Neural progenitor cell (in vitro differentiated cells): ENCODE measurements at places on chromosomes 6 and 20. TPM values are rescaled to one million over a fixed set of nuclear protein-coding genes. Genes with fewer than 3 reads are reported as not detected.

The KCNK15 gene
- 0.21 TPM in 1 of 2 replicates, not detected in the other for total RNA-seq

The SULF2 gene
- total RNA-seq, result 24.0 and 38.0 TPM in 2 replicates

DNA sequence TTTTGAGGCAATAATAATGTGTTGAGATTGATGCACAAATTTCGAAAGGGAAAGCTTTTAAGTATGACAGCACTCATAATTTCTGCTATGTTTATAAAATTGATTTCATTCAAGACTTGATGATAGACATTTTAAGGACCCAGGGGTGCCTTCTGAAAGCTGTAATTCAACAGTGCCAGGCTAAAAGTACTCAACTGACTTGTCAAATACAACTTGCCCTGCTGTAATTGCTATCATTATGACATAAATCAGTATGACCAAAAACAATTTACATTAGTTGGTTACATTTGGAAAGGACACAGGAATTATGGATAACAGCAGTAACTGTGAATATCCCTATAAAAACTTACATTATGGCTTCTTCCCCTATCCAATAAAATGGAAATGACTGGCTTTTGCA lies 178.9 kb downstream of the MMUT start:
- DNase-seq, result no peak

DNA sequence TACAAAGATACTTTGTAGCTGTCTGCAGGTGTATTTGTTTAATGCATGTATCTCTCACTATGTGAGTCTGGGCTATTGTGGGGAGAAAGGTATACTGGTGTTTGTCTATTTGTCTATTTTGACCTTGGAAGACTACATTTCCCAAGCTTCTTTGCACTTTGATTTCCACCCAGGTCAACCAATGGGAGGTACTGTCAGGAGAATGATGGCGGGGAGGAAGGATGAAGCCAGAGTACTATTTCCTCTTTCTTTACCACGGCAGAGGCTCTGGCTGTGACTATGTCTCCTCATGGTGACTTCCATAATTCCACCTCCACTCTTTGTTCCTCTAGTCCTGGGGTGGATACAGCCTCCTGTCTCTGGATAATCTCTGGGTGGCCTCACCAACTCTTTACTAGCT lies 23.1 kb downstream of the LBP start:
- peak; percentile 21 for DNase-seq

DNA sequence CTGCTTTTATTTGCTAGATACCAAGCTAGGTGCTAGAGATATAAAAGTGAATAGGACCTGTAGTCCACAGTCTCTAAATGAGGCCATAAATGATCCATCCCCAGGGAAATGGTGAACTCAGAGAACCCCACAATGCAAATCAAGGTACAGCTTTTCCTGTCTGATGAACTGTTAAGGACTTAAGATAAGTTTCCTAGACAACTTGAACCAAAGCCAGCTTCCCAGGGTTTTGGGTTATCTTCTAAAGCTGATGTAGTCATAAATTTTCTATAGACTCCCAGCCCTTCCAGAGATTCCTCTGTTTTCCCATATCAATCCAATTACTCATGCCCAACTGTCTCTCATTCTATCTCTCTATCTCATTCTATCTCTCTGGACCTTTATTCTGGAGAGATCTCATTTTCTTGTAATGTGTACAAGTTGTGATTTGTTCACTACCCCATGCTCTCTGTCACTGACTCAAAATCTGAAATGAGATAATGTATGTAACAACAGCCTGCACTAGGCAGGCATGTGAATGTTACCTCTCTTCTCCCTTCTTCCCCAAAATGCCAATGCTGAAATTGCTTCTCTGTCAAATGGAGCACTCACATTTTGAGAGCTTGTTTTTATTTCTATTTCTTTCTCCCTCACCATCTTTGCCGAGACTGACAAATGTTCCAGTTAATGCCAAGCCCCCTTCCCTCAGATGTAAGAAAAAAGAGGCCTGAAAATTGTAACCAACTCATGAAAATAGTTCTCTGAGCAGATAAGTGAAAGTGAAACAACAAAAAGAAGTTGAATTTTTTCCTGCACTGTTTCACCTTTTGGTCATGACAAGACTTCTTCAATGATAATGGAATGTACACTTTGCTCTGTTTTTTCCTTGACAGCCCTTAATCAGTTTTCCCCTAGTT lies 279.9 kb downstream of the SLC35F1 start:
- DNase-seq, result no peak

GRCh38 chr6:22556266-22556665 lies 13.1 kb upstream of the HDGFL1 start:
- no peak for DNase-seq

- DNase-seq, result no peak
Observed at GRCh38 chr20:62980380-62980960, 26.3 kb downstream of the BHLHE23 start.
